ENCODE measurements at places on chromosomes 3 and 15.

GRCh38 chr3:4907643-4908432 lies 71.4 kb upstream of the BHLHE40 start:
- no peak for DNase-seq

GRCh38 chr15:63523306-63523990 lies 19.1 kb downstream of the USP3 start:
- DNase-seq = no peak

DNA sequence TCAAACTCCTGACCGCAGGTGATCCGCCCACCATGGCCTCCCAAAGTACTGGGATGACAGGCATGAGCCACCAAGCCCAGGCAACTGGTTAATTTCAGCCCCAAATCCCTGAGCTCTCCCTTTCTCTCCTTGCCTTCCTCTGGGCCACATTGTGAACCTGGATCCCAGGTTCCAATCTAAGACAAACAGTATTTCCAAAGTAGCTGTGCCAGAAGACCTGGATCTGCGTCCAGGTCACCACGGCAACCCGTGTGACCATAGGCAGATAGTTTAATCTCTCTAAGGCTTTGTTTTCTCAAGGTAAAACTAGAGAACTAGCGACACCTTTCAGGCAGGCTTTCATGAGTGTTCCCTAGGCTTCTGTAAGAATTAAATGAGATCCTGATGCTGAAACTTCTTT lies 5.9 kb upstream of the RBPMS2 start:
- no peak for DNase-seq

GRCh38 chr15:41855261-41855961 lies 16.8 kb downstream of the PLA2G4B start:
- no peak for DNase-seq

- no peak for DNase-seq
Observed at GRCh38 chr3:156350781-156351180, 204.1 kb downstream of the SSR3 start.

All from HAP-1 (cell line).